ENCODE measurements at places on chromosomes 16 and 17. TPM values are rescaled to one million over a fixed set of nuclear protein-coding genes. Genes with fewer than 3 reads are reported as not detected.

Gene CCDC200
- polyA plus RNA-seq, result not detected

Gene RHBDL1
- polyA plus RNA-seq, result 1.3 TPM

Gene DLX3
- polyA plus RNA-seq, result 0.16 TPM

Gene PPY
- polyA plus RNA-seq, result not detected

Gene CDC27
- polyA plus RNA-seq, result 33.8 TPM

Gene PRSS8
- polyA plus RNA-seq, result 1.6 TPM

Gene SDK2
- polyA plus RNA-seq, result 0.61 TPM

Gene MYH11
- 5,010 TPM for polyA plus RNA-seq

Gene AOC3
- 319 TPM for polyA plus RNA-seq
